ENCODE measurements at places on chromosomes 11 and 22.

DNA sequence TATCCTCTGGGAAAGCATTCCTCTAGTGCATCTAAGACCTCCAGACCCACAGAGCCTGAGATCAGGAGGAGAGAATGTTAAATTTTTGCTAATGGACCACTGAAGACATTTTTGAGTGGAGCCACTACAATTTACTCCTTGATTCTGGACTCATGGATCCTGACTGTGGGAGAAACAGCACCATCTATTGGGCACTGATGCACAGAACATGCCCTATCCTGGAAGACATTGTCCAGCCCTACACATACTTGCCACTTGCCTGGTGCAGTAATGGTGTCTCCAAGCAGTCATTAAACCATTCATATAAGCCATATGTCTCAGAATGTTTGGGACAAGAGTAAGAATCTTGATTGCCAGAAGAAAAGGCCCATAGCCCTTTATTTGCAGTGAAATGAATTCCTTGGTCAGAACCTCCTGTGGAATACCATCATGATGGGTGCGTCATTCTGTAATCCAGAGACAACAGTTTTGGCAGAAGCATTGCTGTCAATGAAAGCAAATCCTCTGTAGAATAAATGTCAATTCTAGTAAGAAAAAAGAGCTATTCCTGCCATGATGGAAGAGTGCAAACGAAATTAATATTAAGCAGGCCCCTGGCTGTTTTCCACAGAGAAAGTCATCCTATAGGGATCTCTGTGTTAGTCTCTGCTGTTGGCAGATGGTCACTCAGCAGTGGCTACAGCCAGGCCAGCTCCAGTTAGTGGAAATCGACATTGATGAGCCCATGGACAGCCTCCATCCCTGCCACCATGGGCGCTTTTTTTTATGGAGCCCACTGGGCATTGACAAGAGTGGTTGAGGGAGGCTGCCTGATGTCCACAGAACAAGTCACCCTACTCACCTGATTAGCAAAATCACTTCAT is 43.5 kb downstream of the GGTLC2 start:
- DNase-seq = no peak

DNA sequence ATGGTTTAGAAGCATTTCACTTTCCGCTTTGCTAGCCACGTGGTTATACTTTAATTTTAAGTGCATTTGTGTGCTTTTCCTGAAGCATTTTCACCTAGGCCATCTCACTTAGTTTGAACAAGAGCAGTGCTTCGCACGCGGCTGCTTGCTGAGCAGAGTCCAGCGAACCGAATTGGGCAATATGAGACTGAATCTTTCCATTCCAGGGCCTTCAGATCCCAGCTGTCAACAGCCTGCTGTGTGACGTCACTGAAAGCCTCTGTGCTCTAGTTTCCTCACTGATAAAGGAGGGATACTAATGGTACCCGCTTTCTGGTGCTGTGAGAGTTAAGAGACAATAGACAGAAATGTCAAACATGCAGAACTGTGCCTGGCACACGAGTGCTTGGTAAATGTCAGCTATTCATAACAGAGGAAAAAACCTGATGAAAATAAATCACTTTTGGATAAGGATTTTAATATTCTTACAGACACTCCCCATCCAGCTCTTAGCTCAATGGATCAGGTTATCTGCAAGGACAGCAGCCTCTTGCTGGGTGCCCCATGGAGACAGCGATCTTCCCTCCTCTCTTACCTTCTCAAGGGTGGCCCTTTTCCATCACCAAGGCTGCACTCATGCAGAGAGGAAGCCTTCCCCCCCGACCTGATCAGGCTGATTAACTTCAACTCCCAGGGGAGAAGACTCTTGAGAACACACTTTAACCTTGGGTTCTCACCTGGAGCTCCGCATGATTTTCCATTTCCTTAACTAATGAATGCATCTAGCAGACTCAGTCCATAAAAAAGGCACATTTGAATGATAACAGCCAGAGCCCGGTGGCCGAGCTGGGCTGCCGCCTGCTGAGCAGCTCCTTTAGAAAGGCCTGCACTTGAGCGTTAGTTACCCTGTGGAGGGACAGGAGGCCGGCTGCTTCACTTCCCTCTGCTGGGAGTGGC is 3.5 kb upstream of the GLB1L3 start:
- DNase-seq = no peak

DNA sequence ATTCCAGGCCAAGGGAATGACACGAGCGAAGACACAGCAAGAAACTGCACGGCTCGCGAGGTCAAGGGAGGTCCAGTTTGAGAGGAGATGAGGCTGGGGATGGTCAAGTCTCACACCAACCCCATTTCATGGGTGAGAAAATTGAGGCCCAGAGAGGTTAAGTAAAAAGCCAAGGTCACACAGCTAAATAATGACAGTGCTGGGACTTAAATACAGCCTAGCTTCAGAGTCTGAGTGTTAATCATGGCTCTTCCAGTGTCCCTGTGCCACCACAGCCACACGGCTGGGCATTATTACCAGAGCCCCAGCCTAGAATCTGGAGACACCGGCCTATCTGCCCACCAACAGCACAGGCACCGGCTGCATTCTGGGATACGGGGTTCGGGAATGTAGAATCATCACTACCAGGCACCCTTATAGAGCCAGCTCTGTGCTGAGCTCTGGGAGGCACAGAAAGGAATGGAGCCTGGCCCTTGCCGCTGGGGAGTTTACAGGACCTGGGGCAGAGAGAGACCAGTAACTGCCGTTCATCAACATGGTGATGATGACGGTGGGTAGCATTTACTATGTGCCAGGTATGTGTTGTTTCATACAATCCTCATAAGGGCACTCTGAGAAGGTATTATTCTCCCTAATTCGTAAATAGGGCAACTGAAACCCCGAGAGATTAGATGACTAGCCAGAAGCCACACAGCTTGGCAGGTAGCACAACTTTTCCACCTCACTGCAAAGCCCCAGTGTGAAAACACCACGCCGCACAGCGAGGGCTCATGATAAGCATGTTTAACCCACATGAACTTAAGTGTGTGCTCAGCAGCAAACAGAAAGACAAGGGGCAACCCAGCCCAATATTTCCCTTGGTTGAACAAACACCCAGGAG is 51.8 kb downstream of the CD6 start:
- no peak for DNase-seq

- no peak for DNase-seq
Measured at GRCh38 chr11:18493310-18493709, 33.4 kb downstream of the TSG101 start.

- DNase-seq = peak; percentile 57
Measured at GRCh38 chr11:59221441-59221840, 8.7 kb upstream of the MPEG1 start.

DNA sequence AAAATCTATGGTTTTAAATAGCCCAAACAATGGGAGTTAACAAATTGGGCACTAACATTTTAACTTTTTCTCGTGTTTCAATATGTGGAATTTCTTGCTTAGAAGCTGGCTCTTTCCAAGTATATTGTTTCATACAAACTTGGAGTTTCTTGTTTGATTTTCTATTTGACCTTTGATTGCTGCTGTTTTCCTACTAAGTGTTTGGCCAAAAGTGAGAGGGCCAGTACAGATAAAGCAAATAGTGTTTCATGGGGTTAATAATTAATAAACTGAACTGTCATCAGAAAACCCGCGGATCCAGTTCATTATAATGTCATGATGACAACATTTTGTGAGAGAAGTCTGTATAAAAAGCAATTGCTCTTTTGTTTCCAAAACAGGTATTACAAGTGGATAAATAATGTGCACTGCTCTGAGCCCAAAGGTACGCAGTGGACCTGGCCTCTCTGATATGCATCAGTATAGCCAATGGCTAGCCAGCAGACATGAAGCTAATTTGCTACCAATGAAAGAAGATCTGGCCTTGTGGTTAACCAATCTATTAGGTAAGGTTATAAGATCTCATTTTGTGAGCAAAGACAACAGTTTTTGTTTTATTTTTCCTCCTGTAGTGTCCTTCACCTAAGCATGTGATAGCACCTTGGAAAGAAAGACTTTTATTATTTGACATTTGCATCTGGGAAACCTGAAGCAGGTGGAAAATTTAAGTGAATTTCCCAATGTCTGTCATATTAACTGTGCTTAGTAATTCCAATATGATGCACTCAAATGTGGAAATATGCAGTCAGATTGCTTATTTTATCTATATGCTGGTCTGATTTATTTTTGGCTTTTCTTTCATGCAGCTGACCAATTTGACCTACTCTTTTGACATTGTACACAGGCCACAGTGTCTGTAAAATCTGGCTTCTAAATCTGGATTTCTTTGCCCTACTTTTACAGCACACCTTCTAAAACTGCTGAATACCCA is 8.3 kb downstream of the GAS2 start:
- DNase-seq = no peak

DNA sequence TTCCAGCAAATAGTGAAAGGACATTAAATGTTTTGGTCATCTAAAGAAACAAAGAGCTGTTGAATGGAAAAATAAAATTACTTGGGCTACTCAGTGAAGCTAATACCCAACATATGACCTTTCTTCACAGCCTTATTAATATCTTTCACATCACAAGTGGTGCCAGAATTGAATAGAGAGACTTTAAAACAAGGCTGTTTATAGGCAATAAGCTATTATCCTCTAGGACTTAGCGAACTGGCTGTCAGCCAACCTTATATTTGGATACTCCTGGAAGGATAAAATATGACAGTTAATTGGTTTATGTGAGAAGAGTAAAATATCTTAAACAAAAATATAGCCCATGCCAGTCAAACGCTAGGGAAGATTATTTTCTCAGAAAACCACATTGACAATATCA is 225.5 kb upstream of the BLID start:
- DNase-seq = no peak

- DNase-seq = no peak
Measured at GRCh38 chr11:133661846-133662245, 129.5 kb upstream of the OPCML start.

- peak; percentile 79 for DNase-seq
Measured at GRCh38 chr11:66891851-66892660, 35.2 kb downstream of the LRFN4 start.

- DNase-seq = no peak
Measured at GRCh38 chr22:30640839-30641430, 5.4 kb downstream of the SLC35E4 start.

DNA sequence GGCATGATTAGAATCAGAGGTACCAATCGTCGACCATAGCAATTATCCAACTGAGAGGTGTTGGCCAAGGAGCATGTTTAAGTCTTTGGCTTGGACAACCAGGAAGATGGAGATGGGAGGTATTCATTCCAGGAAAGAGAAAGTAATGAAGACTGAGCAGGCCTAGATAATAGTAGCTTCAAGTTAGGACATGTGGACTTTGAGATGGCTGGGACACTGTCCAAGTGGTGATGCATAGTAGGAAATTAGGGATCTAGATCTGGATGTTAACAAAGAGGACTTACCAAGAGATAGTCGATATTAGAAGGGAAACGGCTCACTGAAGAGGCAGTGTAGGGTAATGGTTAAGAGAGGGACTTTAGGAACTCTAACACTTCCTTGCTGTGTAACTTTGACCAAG is 266.7 kb downstream of the FAM76B start:
- DNase-seq = no peak
